ENCODE measurements at places on chromosomes 2 and 18. TPM values are rescaled to one million over a fixed set of nuclear protein-coding genes. Genes with fewer than 3 reads are reported as not detected.

GRCh38 chr2:200086911-200087310 lies 131.5 kb downstream of the MAIP1 start:
- no peak for DNase-seq

GRCh38 chr2:25201265-25201664 lies 32.9 kb upstream of the POMC start:
- DNase-seq: no peak

DNA sequence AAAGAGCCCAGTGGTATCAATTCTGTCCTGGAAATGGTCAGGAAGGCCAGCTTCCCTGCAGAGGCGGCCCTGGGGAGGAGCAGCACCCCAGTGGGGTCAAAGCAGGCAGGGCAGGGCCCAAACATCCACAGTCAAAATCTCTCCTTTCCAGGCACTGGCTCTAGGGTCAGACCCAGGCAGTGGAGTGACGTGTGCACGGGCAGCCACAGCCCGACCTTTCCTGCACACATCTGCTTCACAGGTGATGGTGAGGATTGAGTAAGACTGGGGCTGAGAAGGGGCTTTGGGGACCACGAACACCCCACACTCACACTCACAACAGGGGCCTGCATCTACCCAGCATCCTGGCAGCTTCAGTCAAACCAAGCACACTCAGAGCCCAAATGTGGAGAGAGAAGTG lies 97.8 kb upstream of the GLI2 start:
- no peak for DNase-seq

- DNase-seq: no peak
Observed at GRCh38 chr2:27219091-27219490, 1.9 kb downstream of the CAD start.

GRCh38 chr2:204019572-204020501 lies 83.3 kb downstream of the ICOS start:
- no peak for DNase-seq

DNA sequence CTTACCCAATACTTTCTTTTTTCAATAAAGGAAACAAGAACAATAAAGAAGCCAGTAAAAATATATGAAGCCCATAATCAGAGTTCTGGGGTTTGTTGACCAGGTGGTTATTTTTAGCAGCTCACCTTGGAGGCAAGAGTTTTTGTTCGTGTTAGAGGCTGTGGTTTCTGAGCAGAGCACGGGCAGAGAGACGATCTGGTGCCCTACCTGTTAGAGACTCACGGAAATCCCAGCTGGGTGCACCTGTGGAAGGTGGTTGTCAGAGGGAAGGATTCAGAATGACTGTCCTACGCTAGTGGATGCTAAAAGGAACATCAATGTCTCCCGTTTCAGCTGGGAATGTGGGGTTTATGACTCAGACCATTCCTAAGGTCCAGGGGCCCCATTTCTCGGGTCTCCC lies 87.6 kb downstream of the NRP2 start:
- DNase-seq: no peak

The PIEZO2 gene
- polyA plus RNA-seq: 6.0 TPM
